Activated CD4-positive, CD25-positive, alpha-beta regulatory T cell (primary cell): ENCODE measurements at places on chromosomes 2 and 18.
A peak's percentile ranks its signal among the peaks of the same experiment; 100 is the strongest.

DNA sequence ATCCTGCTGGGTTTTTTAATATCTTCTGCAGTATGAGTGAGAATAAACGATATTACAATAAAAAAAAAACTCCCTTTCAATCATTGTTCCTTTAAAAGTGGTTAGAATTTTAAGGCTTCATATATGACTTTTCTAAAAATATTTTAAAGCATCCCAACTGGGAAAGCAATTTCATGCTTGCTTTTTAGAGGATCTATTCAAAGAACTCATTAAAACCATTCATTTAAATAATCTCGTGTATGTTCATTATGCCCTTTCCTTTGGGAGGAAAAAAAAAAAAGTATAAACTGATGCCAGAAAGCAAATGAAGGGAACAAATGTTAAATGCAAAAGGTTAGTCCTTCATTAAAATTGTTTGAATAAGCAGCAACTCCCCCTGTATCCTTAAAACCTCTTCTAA is 81.2 kb downstream of the XIRP2 start:
- DNase-seq: no peak

DNA sequence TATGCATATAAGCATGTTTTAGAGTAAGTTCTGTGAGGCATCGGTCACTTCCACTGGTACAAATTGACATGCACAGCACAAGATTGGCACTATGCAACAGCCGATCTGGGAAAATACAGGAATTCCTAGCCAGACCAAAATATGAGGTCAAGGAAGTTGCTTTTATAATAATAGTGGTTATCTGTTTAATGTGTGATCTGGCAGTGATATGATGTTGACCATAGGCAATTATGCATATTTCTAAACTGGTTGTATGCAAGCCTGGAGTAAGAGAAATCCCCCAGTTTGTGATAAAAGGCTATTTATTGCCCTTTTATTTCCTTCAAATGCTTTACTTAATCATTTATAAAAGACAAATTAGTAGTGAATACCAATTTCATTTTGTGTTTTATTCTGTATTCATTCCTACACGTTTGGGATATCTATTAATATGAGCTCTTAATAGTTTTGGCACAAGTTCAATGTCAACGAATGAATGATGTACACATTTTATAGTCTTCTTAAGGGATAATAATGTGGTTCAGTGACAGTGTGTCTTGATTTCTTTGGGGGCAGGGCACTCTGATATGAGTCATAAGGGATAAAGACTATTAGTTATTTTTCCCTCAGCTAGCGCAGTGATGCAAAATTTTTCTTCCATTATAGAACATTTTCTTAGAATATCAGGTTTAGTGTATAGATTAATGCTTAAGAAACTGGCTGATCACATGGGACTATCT is 34.7 kb upstream of the ZEB2 start:
- no peak for DNase-seq

- no peak for DNase-seq
Measured at GRCh38 chr2:199868431-199869226, 17.6 kb upstream of the FTCDNL1 start.

DNA sequence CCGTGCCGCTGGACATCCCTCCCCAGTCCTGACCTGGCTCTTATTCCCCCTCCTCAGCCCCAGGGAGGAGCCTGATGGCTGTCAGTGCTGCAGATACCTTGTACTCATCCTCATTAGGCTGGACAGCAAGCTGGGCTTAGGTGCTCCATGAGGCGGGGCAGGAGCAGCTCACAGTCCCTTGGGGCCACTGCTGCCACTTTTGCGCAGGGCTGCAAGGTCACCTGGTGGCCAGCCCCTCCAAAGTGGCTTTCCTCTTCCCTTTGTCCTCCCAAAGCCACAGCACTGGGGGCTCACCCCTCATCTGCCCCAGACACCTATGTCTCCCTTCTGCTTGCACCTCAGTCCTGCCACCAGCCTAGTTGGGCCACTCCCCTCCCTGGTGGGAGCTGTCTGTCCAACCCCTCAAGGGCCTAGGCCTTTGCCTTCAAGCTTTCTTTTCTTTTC is 60.8 kb downstream of the FAM168B start:
- no peak for DNase-seq

GRCh38 chr2:237474442-237474911 is 12.6 kb upstream of the MLPH start:
- no peak for DNase-seq

GRCh38 chr18:73164430-73164829 is 296.6 kb upstream of the NETO1 start:
- no peak for DNase-seq

- no peak for DNase-seq
Measured at GRCh38 chr2:163723348-163723747, 12.5 kb downstream of the FIGN start.

DNA sequence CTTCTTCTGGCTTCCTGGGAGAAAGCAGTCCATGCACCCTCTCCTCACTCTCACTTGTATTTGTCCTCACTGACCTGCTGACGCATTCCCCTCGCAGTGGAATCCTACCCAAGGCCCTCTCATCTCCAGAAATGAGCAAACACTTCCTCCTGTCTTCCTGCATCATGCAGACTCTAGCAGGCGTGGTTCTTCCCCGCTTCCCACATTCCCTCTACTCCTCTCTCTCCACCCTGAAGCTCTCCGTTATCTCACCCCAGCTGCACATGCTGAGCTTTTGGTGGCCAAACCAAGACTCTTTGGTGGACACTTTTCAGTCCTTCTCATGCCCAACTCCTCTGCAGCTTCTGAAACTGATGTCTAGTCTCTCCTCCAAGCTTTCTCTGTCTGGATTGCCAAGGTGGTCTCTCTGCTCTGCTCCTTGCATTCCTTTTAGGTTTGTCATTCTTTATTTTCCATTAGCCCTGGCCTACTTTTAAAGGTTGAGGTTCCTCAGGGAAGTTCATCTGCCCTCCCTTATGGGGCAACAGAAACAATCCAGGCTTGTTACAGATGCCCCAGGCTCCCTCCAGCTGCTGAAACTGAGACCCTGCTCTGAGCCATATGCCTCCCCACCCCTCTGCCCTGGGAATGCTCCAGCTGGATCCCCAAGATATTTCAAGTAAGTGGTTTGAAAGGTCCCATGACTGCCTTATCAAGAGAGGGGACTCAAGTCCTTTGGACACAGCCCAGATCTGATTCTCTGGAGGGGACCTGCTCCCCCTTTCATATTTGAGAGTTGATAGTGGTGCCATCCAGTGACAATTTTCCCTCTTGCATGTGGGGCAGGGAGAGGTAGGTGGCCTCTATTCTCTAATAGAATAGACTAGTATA is 835 bp upstream of the IL18RAP start:
- DNase-seq: no peak

GRCh38 chr2:63841254-63842022 is at the start of gene UGP2:
Gene UGP2, plus strand, starts transcription at chr2:63841896. Its CDS starts 290 bp downstream, at chr2:63842186.
- DNase-seq: peak; percentile 56

- DNase-seq: no peak
Measured at GRCh38 chr2:235268535-235268934, 225.3 kb upstream of the AGAP1 start.

DNA sequence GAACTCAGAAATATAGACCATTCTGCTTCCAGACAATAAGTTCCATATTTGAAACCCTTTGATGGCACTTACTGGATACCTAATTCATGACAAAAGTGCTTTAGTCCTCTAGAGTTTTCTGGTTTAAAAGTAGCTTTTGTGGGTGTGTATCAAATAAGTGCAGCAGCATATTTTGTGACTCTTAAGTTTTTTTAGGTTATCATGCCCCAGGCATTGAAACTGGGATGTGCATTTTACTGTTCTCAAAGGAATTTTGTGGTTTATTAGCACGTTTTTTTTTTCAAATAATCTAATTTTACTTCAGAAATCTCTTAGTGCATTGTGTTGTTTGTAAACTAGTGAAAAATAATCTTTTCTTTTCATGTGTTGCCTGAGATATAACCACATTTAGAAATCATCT is 1.5 kb downstream of the XRCC5 start:
- DNase-seq: no peak

DNA sequence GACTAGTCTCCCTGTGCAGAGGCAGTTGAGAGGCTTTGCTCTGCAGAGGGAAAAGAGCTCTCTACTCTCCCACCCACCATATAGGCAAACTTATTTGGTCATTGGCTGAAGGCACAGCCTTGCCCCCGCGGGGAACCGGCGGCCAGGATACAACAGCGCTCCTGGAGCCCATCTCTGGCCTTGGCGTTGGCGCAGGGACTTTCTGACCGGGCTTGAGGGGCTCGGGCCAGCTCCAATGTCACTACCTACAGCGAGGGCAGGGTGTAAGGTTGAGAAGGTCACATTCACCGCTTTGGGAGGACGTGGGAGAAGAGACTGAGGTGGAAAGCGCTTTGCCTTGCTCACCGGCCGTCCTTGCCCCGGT is 2.2 kb downstream of the ONECUT2 start:
- no peak for DNase-seq

- no peak for DNase-seq
Measured at GRCh38 chr18:79645291-79645983, 34.2 kb upstream of the CTDP1 start.

DNA sequence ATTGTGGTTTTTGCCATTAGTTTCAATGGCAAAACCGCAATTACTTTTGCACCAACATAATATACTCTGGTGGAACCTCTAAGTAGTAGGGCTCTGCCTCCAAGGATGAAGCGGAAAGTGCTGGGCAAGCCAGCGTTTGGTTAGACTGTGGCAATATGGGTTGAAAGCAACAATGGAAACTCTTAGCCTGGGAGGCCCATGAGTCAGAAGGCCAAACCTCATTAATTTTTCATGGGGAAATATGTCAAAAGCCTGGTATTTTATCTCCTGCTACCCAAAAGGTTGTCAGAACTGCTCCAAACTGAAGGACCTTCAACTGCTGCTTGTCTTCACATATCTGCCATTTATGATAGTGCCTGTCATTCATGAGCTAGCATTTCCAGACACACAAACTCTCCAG is 179.1 kb upstream of the CYP26B1 start:
- no peak for DNase-seq

DNA sequence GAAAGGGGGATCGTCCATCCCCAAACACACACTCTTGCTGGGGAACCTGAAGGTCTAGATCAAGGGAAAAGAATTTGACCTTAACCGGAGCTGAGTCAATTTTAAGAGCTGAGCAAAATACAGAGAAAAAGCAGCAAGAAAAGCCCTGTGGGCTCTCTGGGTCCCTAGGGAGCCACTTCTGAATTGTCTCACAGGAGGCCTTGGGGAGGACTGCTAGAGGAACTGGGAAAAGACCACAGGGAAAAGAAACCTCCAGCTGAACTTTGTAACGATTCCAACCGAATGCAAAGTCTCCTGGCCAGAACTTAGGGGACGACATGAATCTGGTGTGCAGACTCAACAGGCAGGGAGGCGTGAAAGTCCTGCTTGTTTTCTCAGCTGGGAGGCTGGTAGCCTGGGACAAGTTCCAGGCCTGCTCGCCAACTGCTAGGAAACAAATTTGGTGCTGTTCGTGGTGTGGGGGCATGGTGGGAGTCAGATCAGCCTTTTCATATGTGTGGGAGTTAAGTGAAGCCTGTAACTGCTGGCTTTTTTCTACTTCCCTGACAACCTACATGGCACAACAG is 644.6 kb upstream of the CNTNAP5 start:
- DNase-seq: no peak

DNA sequence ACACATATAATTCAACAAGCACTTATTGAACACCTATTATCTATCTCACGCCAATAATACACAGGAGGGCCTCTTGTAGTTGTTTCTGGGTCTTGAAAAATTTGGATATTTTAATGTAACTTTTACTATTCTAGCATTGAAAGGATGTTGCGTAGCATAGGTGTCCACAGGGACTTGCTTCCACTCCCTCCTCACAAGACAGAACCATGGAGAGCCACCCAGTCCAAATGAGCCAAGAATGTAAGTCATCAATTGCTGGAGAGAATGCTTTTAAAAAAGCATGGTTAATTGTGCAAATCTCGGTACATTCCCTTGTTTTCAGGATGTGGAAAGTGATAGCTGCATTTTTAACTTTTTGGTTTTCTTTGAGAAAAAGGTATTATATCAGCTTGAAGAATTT is 46.8 kb downstream of the DOCK10 start:
- no peak for DNase-seq

DNA sequence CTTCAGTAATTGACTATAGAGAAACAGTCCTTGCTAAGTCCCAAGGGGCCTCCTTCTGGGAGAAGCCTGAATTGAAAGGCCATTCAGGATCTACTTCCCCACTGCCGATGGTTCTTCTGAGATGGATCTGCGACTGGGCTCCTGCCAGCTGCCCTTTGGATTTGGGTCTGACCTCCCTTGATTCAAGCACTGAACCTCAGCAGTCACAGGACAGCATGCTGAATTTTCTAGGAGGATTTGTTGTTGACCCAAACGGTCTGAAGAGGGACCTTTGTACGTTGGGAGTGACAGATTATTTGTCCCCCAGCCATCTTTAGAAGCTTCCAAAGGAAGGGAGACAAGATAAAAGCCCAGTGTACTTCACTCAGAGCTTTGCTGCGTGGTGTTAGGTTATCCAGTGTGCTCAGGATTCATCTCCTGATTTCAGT is 67.1 kb downstream of the NXPH2 start:
- DNase-seq: no peak

DNA sequence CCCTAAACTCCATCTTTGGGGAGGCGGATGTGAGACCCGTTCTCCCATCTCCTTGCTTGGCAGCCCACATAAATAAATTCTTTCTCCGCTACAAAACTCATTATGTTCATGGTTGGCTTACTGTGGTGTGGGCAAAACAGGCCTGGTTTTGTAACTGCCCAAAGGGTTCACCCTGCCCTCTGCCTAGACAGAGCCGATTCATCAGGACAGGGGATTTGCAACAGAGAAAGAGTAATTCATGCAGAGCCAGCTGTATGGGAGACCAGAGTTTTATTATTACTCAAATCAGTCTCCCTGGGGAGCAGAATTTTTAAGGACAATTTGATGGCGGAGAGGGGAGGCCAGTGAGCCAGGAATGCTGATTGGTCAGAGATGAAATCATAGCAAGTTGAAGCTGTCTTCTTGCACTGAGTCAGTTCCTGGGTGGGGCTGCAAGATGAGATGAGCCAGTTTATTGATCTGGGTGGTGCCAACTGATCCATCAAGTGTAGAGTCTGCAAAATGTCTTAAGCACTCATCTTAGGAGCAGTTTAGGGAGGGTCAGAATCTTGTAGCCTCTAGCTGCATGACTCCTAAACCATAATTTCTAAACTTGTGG is 8.4 kb upstream of the RNF125 start:
- no peak for DNase-seq
